RPMI7951 (cell line): ENCODE measurements at places on chromosomes 7 and 10.

DNA sequence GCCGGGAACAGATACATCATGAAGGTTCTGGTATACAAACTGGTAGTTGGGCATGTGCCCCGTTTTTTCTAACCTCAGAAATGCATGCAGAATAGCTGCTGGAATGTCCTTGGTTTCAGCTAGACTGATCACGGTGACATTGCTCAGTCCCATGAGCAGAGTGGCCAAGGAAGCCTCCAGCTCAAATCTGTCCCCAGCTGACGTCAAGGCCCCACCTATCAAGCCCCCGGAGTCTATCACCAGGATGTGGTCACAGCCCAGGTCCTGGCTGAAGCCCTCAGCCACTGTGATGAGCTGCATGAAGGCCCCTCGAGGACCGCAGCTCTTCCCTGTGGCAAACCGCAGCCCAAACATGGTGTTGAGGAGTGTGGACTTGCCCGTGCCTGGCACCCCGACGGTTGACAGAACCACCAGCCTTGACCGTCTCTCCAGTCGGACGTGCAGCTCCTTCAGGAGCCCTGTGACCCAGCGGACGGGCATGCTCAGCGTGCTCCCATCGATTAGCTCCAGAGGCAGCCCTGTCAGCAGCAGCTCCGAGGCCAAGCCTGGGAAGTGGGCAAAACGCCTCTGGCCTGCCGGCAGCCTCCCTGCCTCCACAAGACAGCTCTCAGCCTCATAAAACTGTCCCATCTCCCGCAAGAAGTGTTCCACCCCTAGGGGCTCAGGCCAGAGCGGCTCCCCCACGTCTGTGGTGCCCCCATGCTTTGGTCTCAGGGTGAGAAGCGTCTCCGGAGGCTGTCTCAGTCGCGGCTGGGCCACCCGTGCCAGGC, 7.8 kb upstream of the MRPS24 start:
- DNase-seq: peak; percentile 83

DNA sequence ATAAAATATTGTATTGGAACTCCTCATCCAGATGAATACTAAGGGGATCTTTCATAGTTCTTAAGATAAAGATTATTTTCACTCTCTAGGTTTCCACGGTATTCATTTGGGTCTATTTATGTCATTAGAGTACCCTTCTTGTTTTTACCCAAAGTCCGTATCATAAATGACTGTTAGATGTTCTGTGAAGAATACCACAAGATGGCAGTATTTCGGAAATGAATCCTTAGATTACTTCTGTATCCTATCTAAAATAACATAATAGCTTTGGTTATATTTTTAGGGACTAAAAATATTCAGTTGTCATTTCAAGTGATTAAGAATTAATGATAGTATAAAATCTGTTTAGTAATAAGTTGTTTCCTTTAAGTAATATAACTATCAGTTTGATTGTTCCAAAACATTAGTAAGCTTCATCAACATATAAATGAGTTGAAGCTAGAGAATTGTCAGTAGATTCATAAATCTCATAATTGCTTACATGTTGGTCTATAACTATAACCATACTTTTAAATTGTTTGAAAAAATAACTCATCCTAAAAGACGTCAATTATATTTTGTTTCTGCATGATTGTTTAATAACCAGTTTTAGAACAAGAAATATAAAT, 337.5 kb upstream of the KCND2 start:
- peak; percentile 53 for DNase-seq

DNA sequence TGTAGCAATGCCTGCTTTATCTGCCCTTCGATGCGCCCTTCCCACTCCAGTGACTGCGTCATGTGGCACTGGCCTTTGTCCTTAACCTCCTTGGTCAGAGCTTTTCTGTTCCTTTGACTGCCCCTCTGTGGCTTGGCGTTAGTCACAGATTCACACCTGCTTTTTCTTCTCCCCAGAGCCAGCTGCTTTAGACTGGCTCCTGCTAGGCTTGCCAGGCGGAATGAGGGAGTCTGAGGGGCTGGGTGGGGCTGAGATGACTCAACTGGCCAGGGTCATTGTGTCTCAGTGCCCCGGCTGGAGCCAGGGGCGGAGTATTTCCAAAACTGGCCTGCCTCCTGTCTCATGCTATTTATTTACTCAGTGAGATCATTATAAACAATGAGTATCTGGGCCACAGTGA, 194.1 kb downstream of the EMX2 start:
- DNase-seq: no peak

DNA sequence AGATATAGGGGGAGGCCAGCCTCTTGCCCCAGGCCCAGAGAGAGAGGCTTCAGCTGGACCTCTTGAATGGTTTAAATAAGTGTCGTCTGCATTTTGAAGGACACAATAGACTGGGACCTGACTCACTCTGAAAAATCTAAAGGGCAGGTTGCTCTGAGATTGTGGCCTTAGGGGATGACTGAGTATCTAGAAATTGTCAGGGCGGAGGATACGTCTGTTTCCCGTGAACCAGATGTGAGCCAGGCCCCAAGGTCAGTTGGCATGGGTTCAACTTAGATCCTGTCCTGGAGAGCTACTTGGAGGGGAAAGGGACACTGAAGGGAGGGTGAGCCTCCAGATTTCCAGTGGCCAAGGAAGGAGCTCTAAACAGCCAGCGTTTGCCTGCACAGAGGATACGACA, 110.2 kb downstream of the CHN2 start:
- peak; percentile 56 for DNase-seq

- no peak for DNase-seq
Observed at GRCh38 chr7:99003419-99003818, 125.1 kb downstream of the TRRAP start.

- DNase-seq: peak; percentile 63
Observed at GRCh38 chr7:33744293-33745075, 160.9 kb upstream of the BMPER start.

DNA sequence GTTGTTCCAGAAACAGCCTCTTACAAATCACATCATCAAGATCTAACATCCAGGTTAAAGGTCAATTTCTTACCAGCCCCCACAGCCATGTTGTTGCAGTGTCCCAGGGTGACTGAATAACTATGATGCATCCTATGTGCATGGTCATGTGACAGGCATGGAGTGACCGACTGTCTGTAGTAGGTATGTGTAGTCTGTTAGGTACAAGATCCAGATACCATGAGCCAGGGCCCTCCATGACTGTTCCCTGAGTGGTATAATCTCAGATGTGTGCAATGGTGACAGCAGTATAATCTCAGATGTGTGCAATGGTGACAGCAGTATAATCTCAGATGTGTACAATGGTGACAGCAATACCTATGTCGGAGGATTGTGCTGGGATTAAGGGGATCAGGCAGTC, 8.8 kb downstream of the CDHR3 start:
- no peak for DNase-seq

GRCh38 chr7:113283861-113284260, 165.5 kb upstream of the SMIM30 start:
- DNase-seq: peak; percentile 51

- DNase-seq: peak; percentile 90
Observed at GRCh38 chr10:121076776-121077715, 225.9 kb downstream of the WDR11 start.

- no peak for DNase-seq
Observed at GRCh38 chr10:80437227-80437626, 16.9 kb upstream of the TSPAN14 start.

GRCh38 chr10:124719213-124719851, 24.8 kb downstream of the FAM53B start:
- peak; percentile 72 for DNase-seq

- no peak for DNase-seq
Observed at GRCh38 chr7:43764039-43764761, 5.7 kb downstream of the BLVRA start.

DNA sequence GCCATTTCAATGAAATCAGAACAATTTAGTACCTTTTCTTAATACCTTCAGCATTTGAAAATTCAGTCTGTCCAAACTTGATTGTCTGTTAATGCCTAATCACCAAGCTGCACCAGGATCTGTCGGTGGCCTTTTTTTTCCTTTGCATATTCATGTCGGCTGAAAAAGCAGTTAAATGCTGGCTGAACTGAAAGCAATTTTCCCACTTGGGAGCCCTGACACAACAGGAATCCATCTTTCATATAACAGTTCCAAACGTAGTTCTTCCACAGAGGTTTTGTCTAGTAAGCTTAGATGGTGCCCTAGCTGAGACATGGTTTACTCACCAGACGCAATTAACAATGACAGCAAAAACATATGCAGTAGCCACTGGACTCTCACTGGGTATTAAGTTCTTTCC, 83.6 kb upstream of the CHCHD3 start:
- no peak for DNase-seq

DNA sequence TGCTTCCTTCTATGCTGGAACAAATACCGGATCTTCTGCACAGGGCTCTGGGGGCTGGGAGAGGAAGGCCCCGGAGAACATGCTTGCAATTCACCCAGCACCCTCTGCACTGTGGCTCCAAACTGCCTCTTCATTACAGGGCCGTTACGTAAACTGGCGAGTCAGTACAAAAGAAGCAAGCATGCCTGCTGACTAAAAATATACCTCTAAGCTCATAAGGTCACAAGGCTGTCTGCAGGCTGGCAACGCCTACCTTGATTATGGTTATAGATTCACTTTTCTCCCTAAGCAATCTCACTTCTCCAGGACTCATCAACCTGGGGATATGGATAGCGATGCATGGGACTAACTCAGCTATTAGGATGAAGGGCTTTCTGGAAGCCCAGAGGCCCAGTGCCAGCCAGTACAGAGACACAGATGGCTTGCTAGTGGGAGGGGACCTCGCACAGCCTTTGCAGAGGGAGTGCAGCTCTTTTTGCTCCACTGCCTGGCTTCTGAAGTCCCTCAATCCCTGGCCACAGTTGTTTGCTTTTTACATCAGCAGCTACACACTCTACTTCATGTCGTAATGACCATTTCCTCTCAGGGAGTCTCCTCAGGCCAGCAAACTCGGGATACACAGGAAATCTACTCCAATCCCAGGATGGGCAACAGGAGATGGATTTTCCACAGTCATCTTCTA, 96.1 kb downstream of the SH3PXD2A start:
- peak; percentile 74 for DNase-seq

DNA sequence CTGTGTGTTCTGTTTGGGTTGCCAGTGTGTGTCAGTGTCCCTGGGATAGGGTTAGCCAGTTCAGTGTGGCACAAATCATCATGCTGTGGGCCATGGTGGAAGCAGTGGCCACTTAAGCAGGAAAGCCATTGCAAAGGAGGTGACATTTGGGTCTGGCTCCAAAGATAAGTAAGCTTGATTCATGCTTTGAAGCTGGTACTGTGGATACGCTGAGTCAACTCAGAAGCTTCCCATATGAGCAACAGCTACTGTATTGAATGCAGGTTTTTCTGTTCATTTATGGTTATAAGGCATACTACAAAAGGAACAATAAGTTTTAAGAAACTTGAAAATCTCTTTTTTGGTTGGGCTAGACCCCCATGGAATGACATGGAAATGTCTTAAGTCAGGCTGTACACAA, 143.1 kb downstream of the BMPER start:
- DNase-seq: peak; percentile 36

GRCh38 chr10:75542906-75543305, 111.5 kb downstream of the LRMDA start:
- DNase-seq: peak; percentile 58

- no peak for DNase-seq
Observed at GRCh38 chr10:46040004-46040403, 6.1 kb downstream of the MSMB start.

DNA sequence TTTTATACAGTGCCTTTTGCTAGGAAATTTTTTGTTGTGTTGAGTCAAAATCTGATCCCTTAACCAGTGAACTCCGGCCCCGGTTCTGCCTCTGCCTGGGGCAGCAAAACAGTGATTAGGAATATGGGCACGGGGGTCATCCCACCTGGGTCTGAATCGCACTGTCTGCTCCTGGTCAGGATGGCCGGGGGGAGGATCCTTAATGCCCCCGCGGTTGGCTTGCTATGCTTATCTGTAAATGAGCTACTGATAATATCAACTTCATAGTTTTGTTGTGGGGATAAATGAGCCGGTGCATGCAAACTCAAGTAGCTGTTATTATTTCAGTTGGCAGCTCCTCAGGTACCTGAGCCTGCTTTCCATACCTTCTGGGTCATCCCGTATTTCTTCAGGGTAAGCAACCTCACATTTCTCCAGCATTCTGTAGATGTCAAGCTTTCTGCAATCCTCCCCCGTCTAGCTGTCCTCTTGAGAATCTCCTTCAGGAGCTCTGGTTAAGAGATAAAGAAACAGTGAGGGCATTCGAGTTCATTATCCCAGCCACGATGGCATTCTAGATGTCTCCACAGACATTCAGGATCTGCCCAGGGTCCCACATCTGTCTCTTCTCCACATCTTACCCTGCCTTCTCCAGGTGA, 592.2 kb downstream of the SDK1 start:
- DNase-seq: no peak

- DNase-seq: no peak
Observed at GRCh38 chr10:102246261-102246660, 929 bp downstream of the GBF1 start.
